Jurkat, Clone E6-1 (cell line): ENCODE measurements at places on chromosomes 1 and 21.

DNA sequence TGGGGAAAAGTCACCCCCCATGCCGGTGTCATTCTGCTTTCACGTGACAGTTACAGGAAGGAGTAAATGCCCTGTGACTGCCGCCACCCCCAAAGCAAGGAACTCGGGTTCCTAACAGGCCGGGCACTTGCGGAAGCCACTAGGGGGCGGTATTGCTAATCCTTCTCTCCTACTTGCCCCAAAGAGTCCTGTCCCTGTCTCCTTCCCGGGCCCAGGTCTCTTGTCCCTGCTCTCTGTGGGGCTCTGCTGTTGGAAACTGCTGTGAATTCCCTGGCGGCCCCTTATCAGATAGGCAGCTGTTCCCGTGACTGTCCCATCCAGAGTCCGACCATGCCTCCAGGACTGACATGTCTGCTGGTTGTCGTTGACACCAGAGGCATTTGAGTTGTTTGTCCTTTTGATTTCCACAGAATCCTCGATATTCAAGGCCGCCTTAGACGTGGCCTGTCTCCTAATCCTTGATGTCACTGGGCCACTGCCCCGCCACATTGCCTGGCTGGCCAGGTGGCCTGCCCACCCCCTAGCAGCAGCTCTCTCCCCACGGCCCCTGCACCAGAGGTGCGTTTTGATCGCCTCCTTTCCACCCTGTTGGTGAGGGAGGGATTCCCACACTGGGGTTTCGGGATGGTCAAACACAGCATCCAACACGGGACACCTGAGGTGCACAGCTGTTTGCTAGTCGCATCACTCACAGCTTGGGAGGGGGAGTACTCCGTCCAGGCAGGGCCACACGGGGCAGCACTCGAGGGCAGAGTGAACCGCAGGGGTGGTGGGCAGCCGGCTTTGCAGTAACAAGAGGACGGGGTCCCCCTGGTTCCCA lies 37.3 kb downstream of the CHAF1B start:
- DNase-seq = peak; percentile 59

GRCh38 chr1:173295995-173296394 lies 88.9 kb upstream of the TNFSF4 start:
- no peak for DNase-seq

- no peak for DNase-seq
Measured at GRCh38 chr1:165837838-165838364, 10.5 kb downstream of the UCK2 start.

- DNase-seq = no peak
Measured at GRCh38 chr1:3329640-3330281, 124.7 kb upstream of the ARHGEF16 start.

DNA sequence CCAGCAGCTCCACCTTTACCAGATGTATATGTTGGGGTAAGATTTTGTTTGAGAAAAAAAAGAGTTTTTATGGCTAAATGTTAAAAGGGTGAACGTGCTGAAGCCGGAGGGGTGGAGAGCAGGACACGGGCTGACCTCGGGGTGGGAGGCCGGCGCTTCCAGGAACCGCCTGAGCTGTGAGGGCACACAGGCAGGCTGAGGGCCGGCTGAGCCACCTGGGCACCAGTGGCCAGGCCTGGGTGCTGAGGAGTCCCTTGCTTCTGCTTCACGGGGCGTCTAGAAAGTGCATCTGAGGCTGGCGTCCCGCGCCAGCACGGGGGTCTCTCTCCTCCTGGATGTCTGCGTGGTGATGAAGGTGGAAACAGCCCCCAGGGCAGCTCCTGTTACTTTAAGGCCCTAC lies 33.6 kb upstream of the ADARB1 start:
- DNase-seq = no peak

- no peak for DNase-seq
Measured at GRCh38 chr1:21887796-21888195, 49.3 kb downstream of the HSPG2 start.

- no peak for DNase-seq
Measured at GRCh38 chr1:201705389-201705788, 123.6 kb upstream of the IPO9 start.

DNA sequence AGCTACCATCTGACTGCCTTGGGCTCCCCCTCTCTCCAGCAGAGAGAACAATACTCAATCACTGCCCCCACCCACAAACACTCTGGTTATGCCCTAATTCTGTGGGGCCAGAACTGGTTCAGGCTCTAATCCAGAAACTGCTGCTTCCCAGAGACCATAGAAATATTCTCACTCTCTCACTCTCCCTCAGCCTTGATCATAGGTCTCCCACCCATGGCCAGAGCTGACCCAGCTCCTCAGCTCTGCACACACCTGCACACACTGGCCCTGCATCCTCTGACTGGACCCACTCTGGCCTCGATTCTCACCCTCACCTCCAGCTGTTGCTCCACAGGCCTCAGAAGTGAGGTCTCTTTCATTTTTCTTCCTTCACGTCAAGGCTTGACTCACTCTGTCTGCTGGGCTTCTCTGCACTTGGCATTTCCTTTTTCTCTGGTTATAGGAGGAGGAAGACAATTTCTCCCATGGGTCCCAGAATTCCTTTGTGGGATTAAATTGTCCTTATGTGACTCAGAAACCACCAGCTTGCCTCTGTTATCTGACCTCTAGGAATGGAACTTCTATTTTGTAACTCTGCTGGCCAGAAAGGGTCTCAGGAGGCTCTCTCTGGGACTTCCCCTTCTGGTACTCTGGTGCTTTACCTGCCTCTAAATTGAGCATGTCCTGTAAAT lies 15.6 kb upstream of the ZMYM6 start:
- DNase-seq = no peak

GRCh38 chr21:37153196-37153934 lies 80.3 kb downstream of the TTC3 start:
- DNase-seq = no peak

GRCh38 chr1:226871636-226872327 lies 1.4 kb downstream of the PSEN2 start:
- DNase-seq = no peak

- DNase-seq = no peak
Measured at GRCh38 chr1:17565461-17566252, 26.2 kb downstream of the ARHGEF10L start.

GRCh38 chr1:231951374-231951773 lies 324.8 kb downstream of the DISC1 start:
- no peak for DNase-seq

GRCh38 chr1:192066202-192066601 lies 92.1 kb upstream of the RGS18 start:
- DNase-seq = no peak

DNA sequence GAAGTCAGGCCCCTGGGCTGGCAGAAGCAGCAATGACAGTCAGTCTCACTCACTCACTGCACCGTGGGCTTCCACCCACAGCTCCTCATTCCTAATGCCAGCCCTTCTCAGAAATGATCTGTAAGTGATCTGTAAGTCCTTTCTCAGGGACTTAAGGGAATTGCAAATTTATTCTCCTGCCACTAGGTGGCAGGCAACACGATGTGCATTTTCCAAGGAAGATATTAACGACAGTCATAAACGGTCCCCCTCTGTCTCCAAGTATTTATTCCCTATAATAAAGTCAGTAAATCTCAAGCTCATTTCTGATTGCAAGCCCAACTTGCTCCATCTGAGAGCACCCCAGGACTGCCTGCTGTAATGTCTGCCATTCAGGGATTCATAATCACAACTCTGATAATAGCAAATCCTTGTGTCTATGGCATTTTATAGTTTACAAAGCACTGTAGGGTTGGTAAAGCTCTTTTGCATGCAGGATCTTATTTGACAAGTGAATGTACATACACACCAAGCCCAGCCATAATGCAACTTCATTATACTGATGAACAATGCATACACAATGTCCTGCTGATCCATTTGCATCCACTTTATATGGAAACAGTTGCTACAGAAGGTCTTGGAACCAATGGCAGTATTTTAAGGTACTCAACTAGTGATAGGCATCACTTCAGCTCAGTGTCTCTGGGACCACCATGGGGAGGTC lies 380.5 kb upstream of the CAMK1G start:
- peak; percentile 48 for DNase-seq

GRCh38 chr1:205917466-205918238 lies 25.6 kb downstream of the SLC26A9 start:
- no peak for DNase-seq

DNA sequence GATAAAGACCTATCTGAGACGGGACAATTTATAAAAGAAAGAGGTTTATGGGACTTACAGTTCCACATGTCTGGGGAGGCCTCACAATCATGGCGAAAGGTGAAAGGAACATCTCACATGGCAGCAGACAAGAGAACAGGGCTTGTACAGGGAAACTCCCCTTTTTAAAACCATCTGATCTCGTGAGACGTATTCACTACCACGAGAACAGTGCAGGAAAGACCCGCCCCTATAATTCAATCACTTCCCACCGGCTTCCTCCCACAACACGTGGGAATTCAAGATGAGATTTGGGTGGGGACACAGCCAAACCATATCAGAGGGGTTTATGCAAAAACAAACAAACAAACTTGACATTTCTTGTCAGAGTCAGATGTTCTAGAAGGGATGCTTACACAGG lies 89.7 kb downstream of the PLPP3 start:
- no peak for DNase-seq

GRCh38 chr1:169925505-169926482 lies 32.1 kb upstream of the SCYL3 start:
- DNase-seq = peak; percentile 53

GRCh38 chr1:36709869-36710481 lies 227.3 kb upstream of the CSF3R start:
- no peak for DNase-seq

DNA sequence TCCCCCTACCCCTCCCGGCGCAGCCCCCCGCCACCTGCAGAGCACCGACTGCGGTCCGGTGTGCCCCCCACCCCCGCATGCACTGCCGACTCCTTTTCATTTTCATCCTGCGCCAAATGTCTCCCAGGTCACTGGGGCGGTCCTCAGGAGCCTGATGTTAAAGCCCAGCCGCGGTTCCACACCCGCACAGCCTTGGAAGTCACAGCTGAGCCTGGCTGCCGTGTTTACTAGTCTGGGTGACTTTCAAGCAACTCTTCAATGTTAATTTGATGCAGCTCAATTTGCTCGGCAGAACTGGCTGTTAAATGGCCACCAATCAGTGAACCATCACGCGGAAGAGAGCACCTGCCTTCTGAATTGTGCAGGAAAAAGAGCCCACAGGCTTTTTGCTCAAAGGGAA lies 27.2 kb downstream of the THAP3 start:
- no peak for DNase-seq

DNA sequence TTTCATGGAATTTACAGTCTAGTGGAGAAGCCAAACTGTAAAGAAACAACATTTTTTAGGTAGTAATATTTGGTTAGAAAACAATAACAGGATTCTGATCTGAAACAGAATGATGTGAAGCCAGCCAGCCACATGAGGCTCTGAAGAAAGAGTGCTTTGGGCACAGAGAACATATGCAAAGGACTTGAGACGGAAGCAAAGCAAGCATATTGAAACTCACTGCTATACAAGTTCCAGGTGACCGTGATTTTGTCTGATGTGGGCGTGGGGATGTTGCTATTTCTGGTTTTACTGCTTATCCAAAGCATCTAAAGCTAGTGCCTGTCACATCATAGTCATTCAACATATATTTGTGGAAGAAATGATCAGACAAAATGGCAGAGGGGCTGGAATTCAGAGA lies 14.7 kb downstream of the CRP start:
- no peak for DNase-seq

DNA sequence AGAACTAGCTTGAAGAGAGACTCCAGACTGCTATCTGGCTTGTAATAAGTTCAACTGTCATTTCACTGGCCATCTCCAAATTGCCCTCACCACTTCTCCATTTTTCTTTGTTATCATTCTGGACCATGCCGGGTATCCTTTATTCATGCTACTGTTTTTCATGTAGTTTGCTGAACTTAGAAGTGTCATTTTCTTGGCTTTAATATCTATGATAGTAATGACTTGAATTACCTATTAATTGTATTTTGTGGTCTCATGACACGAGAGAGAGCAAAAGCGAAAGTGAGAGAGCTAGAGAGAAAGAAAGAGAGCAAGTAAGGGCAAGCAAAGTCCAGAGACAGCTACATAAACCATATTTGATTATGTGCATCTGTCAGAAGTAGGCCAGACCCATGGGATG lies 184.9 kb upstream of the ATP1B1 start:
- DNase-seq = no peak

DNA sequence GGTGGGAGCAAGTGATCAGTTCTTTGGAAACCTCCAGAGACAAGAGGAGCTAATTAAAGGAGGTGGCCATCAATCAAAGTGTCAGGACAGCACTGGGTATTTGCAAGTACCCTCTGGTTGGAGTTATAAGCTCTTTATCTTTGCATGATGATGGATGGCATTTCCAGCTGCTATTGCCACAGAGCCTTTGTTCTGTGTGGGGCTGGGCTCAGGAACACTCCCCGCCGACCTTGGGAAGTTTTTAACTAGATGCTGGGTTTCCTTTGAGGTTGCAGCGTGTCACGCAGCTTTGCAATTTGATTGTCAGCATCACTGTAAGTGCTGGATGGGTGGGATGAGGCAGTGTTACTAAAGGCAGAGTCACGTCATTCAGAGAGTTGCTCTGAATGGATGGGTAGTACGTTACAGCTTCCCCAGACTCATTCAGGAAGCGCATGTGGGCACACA lies 68.9 kb downstream of the CNIH3 start:
- no peak for DNase-seq

GRCh38 chr1:150995896-150996295 lies 10.8 kb downstream of the MINDY1 start:
- no peak for DNase-seq

DNA sequence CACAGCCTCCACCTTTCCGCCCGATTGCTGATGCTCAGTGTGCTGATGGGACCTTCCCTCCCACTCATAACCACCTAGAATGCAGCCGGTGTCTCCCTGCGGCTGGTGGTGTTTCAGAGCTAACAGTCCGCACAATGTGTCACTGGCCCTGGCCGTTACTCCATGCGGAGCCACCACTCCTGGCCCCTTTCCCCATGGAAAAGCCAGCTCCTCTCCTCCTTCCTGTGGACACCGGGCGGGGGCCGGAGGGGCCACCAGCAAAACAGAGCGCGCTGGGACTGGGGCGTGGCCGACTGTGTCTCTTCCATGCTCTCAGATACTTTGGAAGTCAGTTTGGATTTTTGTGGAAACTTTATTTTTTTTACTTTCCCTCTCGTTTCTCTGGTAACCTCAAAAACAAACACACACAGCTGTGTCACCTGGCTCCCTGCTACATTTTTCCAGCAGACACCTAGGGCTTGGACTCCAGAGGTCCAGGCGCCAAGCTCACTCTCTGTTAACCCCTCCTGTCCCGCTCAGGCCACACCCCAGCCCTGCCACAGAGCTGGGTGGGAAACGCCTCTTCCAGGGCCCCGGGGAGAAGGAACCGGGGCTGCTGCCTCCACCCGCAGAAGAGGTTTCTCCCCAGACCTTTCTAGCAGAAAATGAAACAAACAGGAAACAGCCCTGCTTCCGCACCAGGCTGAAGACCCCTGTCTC lies 32.5 kb upstream of the COL6A2 start:
- DNase-seq = peak; percentile 6
